ENCODE measurements at places on chromosomes 6 and 20. TPM values are rescaled to one million over a fixed set of nuclear protein-coding genes. Genes with fewer than 3 reads are reported as not detected.

MAP7 gene
- 7.8 TPM for total RNA-seq

SLC22A2 gene
- 0.42 TPM for total RNA-seq

RBPJL gene
- not detected for total RNA-seq

TSBP1 gene
- not detected for total RNA-seq

CST4 gene
- total RNA-seq: not detected

LRRN4 gene
- 0.76 TPM for total RNA-seq

C6orf141 gene
- total RNA-seq: 8.7 TPM

HDGFL1 gene
- not detected for total RNA-seq

All from H7 (cell line).